ENCODE measurements at places on chromosomes 6 and 20.

DNA sequence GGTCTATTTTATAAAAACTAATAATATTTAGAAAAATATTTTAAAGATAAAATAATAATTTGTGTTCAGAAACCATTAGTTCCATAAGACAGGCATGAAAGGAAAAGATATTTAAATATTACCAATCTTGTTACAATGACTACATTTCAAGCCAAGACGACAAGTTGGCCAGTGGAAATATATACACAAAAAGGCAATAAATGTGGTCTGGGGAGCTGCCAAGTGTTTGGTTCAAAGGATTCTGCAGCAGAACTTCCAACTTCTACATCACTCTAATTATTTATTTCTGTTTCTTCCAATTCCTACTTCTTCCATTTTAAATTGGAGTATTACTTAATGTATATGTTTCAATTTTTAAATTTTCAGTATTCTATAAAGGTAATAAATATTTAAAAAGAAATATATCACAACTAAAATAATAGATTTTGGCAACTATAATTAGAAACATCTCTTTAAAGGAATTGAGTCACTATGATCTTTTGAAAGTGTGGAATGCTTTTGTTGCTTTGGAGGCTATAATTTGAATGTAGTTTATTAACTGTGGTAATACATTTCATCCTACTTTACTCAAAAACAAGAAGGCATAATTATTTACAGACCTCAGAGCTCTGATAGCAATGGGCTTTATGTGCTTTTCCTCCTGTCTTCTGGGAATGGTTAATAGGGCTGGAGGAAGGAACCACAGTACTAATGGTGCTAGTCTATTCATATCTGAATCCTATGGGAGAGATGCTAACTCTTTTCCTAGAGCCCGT is 129.7 kb upstream of the FAM184A start:
- DNase-seq: no peak

- no peak for DNase-seq
Measured at GRCh38 chr20:48171626-48172356, 386.5 kb upstream of the SULF2 start.

- DNase-seq: no peak
Measured at GRCh38 chr6:131640100-131640499, 3.0 kb downstream of the ENPP3 start.

DNA sequence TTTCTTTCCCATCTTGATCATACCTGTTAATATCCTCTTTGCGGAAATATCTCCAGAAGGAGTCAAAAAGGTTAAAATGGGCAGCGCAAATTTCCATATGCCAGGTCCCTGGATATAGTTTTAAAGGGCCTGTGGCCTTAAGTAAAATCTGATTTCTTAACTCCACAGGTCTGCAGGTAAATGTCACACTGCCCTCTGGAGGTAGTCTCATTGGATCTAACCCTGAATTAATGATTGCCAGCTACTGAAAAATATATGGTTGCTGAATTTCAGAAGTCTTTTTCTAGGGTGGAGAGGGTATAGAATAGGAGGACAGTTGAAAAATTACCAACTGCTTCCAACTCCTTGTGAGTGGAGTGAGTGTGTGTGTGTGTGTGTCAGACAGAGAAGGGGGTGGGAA is 8.5 kb downstream of the MOXD1 start:
- DNase-seq: no peak

GRCh38 chr6:21648475-21649050 is 55.0 kb downstream of the SOX4 start:
- no peak for DNase-seq

- no peak for DNase-seq
Measured at GRCh38 chr6:142756215-142756630, 188.8 kb downstream of the HIVEP2 start.

GRCh38 chr6:113083947-113084346 is 736.8 kb downstream of the RFPL4B start:
- no peak for DNase-seq

DNA sequence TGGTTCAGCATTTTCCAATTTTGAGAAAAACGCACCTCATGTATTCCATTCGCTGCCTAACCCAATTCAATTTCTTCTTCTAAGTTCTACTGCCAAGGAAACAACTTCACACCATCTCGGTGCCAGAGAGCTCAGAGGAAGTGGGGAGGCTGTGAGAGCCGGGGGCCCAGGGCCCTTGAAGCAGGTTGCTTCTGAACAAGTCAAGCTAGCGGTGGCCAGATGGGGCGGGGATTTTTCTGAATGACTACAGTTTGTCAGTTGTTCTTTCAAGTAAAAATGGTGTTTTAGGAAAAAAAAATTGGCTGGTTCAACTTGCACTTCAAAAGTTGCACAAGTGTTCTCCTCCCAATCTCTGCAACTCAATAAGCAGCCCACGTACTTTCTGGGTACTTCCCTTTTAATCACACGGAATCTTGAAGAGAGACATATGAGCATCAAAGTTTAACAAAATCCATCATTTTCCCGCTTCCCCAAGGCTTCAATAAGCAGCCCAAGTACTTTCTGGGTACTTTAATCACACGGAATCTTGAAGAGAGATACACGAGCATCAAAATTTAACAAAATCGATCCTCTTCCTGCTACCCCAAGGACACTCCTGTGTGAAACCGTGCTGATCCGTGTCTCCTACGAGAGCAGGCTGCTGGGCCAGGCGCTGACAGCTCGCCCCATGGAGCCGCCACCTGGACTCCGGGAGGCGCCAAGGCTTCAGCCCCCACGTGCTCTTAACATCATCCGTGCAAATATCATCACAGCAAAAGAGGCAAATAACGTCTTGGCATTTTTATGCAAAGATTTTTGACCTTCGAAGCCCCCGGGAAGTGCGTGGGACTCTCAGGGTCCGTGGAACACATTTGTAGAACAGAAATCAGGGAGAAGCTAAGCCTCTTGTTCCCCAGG is 186.7 kb upstream of the PDE10A start:
- DNase-seq: no peak

DNA sequence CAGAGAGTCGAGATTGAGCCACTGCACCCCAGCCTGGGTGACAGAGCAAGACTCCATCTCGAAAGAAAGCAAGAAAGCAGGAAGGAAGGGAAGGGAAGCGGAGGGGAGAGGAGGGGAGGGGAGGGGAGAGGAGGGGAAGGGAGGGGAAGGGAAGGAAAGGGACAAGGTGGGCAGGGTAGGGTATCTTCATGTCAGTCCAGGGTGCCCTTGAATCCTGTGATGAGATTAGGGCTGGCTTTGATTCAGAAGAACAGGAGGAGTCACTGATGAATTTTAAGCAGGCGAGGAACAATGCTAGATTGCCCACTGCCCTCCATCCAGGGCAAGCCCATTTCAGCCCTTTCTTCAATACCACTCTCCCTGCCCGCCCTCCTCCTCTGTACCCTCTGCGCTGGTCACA is 35.0 kb upstream of the EPB41L1 start:
- no peak for DNase-seq

DNA sequence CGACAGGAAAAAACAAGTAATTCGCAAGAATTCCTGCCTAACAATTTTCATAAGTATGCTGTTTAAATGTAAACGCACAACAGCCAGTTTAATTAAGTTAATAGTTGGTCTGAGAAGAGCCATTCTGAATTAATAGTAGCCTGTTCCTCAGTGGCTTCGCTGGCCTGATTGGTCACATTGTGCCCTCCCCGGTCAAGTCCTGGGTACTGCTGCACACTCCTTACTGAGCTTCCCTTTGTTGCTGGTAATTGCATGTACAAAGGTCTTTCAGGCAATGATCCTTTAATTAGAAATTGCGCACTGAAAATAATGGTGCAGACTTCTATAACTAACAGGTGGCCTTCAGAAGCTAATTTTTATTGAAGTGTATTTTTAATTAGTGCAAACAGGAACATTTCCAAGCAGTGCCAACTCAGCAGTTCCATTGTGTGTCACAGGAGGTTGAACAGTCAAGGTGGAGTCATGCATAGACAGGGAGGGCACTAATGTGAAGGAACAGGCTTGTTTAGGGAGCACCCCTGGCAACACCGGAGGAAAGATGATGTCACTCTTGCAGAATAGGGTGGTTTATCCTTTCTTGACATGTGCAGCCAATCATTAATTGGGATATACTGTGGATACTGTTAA is 92.6 kb upstream of the SLC22A23 start:
- no peak for DNase-seq

- DNase-seq: no peak
Measured at GRCh38 chr6:84456803-84457202, 229.4 kb upstream of the CEP162 start.

- DNase-seq: no peak
Measured at GRCh38 chr20:36836591-36837269, 39.2 kb upstream of the TLDC2 start.

DNA sequence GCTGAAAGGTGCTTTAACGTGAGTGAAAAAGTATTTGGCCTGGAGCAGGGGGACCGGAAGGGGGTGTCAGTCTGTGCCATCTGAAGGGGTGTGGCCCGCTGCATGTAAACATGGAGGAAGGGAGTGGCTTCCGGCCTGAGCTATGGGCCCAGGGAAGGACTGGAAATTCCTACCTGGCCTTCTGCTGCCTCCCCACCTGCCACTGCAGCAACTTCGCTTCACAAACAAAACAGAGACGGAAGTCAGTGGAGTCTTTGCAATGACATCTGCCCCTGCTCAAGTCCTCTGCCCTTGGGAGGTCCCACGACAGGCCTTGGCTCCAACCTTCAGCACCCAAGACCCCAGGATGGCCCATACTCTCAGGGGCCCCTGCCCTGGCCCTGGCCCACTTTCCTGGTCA is 28.1 kb upstream of the FOXP4 start:
- DNase-seq: no peak

DNA sequence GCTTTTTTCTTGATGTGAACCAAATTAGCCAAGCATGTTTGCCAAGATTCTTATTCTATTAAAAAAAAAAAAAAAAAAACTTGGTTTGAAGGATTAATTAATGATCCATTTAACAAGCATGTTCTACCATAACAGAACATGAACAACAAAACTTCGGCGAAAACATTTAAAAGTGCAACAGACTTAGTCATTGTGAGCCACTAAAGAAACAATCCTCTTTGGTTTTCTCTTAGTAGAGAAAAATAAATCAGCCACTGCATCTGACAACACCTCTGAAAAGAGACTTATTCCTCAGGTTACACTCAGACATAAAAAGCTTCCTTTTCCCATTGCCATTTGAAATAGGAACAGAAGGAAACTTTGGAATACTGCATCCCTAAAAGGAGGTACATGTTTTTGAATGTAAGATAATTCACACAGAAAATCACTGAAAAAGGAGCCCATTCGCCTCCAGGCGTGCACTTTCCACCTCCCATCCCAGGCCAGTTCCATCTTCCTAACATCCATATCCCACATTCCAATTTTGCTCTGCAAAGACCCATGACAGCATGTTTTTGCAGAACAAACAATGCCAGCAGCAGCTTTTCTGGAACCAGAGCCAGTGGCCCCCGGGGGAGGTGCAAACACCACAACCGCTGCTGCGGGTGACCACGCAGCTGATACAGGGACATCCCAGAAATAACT is 79.5 kb downstream of the ZMYND8 start:
- no peak for DNase-seq

DNA sequence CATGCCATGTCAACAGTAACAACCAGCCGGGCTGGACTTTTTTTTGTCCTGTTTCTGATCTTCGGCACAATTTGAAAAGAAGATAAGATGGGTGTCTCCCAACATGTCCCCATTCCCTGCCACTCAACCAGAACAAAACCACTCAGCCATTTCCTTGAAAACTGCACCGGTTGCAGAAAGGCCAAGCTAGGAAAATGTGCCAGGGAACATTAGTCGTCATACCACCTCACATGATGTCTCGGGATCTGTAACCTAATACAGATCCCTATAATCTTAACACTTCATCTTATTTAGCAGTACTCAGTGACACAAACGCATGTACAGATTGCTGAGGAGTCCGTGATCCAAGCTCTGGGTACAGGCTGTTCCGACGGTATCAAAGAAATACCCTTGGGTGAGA is 46.5 kb downstream of the ALDH8A1 start:
- DNase-seq: no peak

DNA sequence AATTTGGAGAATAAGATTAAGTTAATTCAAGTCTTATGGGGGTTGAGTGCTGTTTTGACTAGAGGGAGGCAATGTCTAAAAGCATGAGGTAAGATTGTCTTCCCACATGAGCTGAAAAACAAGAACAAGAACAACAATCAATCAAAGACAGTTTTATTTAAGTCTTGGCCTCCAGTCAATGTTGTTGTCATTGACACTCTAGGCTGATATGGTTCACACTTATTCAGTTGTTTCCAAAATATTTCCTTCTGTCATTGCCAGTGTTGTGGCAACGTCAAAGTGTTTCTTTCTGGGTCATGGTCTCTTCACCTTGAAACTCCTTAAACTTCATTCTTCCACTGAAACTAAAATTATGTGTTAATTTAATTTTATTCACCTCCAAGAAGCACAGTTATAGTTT is 72.4 kb downstream of the GRIK2 start:
- no peak for DNase-seq

GRCh38 chr20:10249048-10249770 is 30.6 kb downstream of the SNAP25 start:
- DNase-seq: no peak

DNA sequence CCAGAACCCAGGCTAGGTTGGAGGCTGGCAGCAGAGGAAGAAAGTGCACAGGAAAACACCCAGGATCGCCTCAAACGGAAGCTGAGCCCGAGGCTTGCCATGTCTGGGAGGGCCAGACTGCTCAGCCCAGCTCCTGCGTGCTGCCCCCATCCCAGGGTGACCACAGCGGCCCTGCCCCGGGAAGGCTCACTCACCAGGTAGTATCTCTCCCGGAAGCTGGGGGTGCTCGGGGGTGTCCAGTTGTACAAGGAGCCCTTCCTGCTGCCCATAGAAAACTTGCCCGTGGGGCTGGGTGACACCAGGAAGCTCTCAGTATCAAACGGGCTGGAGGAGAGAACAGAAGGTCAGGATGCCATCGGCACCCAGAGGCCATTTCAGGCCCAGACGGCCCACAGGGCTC is 86.9 kb downstream of the RIPOR3 start:
- DNase-seq: no peak

GRCh38 chr6:82364087-82365015 is 734 bp downstream of the TPBG start:
- DNase-seq: peak; percentile 3

DNA sequence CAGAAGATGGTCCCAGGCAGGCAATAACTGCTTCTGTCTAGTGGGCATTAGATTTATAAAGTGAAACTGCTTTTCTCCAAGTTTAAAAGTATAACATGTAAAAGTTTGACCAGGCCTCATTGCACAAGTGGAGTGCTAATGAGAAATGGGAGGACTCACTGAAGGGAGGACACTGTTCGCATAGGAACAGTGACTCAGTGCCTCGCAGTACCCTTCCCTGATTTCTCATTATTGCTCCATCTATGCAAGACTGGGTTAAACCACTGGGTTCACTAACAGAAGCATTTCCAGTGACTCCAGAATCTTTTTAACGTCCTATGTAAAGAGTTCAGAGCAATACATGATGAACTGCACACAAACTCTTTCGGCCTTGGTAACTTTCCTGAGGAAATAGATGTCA is 79.6 kb downstream of the PCSK2 start:
- no peak for DNase-seq

Measured in thoracic aorta (tissue), 2 donors.